Fibroblast of lung (primary cell): ENCODE measurements at places on chromosomes 1 and 21.

DNA sequence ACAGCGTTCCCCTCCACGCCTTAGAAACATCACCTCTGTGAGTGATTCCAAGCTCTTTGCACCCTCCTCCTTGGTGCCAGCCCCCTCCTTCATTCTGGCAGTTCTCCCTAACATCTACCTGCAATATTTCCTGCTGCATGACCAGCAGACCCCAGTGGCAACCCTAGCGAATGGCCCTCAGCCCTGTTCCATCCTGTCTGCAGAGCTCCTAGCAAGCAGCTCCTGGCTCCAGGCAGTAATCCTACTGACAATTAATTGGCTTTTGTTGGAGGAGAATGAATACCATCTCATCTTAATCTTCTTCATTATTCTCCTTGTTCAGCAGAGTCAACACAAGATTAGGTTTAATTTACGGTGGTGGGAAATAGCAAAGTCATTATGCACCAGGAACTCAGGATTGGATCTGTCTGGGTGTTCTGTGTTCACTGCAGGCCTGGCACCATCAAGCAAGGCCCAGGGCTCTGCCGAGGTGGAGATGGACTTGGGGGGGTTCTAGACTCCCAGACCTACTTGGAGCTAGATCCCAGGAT, 12.4 kb downstream of the FBXO2 start:
- no peak for DNase-seq

DNA sequence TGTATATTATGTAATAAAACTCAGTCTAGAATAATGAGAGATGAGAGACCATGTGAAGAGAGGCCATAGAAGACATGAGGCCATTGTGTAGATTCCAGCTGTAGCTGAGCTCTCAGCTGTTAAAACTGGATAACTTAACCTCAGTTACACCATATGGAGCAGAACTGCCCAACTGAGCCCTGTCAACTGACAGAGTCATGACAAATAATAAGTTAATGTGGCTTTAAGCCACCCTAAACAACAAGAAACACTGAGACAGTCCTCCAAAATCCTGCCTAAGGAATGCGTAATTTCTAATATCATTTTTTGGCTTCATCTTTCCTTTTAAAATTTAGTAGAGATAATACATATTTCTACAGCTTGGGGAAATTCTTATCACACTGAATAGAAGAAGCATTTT, 580.0 kb upstream of the RGS18 start:
- no peak for DNase-seq

DNA sequence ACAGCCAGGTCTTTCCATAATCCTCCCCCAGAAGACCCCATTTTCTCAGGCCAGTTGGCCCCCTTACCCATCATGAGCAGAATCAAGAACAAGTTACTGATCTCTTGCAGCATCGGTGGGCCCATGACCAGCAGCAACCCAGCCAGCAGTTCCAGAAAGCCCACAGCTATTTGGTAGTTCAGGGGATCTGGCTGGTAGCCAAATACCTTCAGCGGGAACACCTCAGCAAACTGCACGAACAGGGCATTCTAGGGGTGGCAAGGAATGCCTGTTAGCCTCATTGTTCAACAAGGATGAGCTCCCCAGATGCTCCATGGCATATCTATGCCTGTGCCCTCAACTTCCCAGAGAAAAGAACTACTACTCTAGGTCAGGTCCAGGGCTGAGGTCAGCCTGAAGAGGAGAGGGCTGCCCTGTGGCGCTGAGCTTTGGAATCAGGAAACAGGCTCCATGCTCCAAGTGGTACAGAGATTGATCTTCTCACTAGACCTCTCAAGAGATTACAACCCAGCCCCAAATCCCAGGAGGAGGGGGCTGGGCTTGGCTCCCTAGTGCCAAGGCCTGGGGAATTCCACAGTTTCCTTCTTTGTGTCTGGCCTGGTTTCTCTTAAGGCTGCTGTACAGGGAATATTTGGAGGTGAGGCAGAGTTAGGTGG, 1.3 kb downstream of the TMEM35B start:
- no peak for DNase-seq

DNA sequence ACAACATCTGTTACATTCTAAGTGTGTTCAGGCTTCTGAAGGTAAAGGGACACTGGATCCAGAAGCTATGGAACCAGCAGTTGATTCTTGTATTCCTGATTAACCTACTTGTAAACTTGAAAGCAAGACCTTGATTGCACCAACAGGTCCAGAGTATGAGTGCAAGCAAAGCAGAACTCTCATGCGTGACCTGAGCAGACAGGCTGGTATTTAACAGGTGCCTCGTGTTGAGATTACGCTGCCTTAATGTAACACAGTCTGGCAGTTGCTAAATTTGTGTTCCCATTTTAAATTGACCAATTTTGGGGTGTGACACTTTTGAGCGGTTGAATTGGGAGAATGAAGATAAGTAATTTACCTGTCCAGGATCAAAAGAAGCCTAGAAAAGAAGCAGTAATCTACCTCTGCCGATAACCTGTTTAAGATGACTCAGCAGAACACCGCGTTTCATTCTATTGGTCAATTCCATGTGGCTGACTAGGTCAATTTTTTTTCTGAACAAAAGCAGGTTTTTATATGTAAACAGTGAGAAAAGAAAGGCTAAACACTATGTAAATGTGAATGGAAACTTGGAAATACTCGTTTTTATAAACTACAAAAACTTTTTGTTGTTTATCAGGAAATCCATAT, 147.6 kb downstream of the DYRK1A start:
- no peak for DNase-seq
